ENCODE measurements at places on chromosomes 1 and 21.

GRCh38 chr1:221174330-221174993 is 295.2 kb downstream of the HLX start:
- no peak for DNase-seq

- no peak for DNase-seq
Observed at GRCh38 chr1:32917521-32917920, 16.3 kb upstream of the TMEM54 start.

DNA sequence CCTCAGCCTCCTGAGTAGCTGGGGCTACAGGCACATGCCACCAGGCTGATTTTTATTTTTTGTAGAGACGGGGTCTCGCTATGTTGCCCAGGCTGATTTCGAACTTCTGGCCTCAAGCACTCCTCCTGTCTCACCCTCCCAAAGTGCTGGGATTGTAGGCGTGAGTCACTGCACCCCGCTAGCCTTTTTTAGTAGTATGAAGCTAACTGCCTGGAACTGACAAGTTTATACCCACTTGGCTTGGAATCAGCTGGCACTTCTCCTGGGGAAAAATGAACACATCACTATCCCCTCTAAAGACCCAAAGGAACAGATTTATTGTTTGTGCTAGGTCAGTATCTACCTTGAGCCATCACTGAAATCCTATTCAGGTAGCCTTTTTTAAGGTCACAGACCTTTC is 19.0 kb downstream of the TMEM63A start:
- DNase-seq, result no peak

GRCh38 chr21:16571594-16571993 is 841.8 kb downstream of the USP25 start:
- DNase-seq, result no peak

GRCh38 chr1:204307334-204307883 is 52.3 kb downstream of the PLEKHA6 start:
- no peak for DNase-seq

GRCh38 chr1:248828845-248829244 is 3.1 kb upstream of the SH3BP5L start:
- DNase-seq, result no peak

GRCh38 chr1:231612393-231613089 is 14.0 kb upstream of the DISC1 start:
- DNase-seq, result no peak

GRCh38 chr1:109914587-109915240 is 4.1 kb downstream of the CSF1 start:
- no peak for DNase-seq

- DNase-seq, result no peak
Observed at GRCh38 chr1:201181726-201182125, 8.9 kb upstream of the IGFN1 start.
